Amniotic epithelial cell (primary cell): ENCODE measurements at places on chromosomes 12 and 14.

DNA sequence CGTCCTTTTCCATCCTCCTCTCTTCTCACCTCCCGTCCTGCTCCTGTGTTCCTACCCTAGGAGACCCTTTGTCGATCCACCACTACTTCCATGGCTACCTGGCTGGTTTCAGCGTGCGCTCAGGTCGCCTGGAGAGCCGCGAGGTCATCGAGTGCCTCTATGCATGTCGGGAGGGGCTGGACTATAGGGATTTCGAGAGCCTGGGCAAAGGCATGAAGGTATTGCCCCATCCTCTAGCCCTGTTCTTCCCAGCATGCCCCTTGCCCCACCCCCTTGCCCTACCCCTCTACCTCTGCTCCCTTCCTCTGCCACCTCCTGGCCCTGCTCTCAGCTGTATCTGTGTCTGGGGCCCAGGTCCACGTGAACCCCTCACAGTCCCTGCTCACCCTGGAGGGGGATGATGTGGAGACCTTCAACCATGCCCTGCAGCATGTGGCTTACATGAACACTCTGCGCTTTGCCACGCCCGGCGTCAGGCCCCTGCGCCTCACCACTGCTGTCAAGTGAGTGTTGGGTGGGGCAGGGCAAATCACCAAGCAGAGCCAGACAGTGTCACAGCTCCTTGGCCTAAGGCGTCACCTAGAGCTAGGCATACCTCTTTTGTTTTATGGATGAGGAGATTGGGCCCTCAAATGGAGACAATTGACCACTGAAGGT lies 12.8 kb downstream of the CLSTN3 start:
- no peak for DNase-seq

DNA sequence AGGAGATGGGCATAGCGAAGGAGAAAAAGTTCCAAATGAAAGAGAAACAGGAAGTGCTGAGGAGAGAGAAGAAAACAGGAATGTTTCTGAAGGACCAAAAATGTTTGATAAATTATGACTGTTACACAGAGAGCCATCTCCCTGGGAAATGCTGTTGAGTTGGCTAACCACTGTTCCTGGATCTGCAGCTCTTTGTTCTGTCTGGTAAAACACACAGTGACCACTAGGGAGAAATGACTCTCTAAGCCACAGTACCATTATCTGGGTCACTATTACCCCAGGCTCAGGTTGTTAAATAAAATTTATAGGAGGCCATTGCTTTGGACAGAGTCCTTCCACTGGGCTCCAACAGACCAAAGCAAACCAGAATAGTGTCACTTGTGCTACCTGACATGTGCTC lies 219.3 kb downstream of the CRADD start:
- DNase-seq, result peak; percentile 59

GRCh38 chr14:56799343-56799645 lies 11.0 kb downstream of the OTX2 start:
- no peak for DNase-seq

GRCh38 chr14:58882577-58883018 lies 244.8 kb downstream of the DACT1 start:
- peak; percentile 58 for DNase-seq

DNA sequence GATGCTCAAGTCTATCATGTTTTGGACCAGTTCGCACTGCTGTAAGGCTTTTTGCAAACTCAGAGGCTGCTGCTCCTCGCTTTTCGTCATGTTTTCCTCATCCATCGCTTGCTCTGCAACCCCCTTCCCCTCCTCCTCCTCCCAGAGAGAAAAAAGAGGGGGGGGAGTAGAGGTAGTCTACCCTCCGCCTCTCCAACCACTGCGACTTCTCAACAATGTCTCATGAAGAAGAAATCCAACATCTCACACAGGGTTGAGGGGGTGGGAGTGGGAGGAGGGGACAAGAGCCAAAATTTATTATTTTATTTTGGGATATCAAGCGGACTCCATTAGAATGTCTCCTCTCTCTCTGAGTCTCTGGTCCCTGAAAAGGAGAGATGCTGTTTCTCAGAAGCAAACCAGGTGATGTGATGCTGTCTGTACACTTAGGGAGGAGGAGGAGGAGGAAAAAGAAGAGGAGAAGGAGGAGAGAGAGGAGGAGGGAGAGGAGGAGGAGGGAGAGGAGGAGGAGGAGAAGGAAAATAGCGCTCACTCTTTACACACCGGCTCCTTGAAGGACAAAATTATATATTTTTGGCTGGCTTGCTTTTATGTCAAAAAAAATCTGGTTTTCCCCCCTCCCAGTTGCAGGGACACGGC lies 520 bp downstream of the KSR2 start:
- DNase-seq, result no peak

DNA sequence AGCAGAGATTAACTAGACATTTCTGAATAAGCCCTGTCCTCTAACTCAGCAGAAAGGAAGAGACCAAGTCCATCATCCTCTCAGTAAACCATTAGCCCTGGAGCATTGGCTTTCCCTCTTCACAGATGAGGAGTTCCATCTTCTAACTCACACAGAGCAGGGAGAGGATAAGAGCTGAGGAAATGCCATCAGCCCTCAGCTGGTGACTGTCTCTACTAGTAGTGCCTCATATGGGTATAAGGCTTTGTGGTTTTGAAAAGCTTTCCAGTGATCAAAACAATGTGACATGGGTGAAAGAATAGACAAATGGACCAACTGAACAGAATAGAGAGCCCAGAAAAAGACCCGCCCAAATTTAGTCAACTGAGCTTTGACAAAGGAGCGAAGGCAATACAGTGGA lies 197.2 kb upstream of the NUDT4 start:
- DNase-seq, result no peak

GRCh38 chr14:67738740-67739504 lies 37.2 kb downstream of the RDH12 start:
- peak; percentile 94 for DNase-seq

GRCh38 chr14:91947475-91948184 lies at the start of gene FBLN5:
Gene FBLN5 (minus strand): TSS chr14:91947694. CDS start chr14:91947229, 465 bp downstream.
- peak; percentile 65 for DNase-seq

DNA sequence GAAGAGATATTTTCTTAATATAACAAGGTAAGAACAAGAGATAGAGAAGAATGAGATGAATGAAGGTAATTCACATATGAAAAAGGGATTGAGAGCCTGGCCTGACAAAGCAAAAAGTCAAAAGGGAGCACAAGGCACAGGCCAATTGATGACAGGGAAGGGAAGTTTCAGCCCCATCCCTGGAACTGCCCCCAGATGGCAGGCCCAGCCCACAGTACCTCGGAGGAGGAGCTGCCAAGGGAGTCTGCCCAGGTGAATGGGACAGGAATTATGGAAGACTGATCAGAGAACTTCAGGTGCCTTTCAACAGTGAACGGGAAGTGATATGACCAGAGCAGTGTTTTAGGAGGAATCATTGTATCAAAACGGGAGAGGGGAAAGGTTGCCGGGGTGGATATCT lies 15.7 kb downstream of the SNRPF start:
- DNase-seq, result no peak

GRCh38 chr12:63093711-63094110 lies 57.3 kb downstream of the AVPR1A start:
- DNase-seq, result peak; percentile 68

DNA sequence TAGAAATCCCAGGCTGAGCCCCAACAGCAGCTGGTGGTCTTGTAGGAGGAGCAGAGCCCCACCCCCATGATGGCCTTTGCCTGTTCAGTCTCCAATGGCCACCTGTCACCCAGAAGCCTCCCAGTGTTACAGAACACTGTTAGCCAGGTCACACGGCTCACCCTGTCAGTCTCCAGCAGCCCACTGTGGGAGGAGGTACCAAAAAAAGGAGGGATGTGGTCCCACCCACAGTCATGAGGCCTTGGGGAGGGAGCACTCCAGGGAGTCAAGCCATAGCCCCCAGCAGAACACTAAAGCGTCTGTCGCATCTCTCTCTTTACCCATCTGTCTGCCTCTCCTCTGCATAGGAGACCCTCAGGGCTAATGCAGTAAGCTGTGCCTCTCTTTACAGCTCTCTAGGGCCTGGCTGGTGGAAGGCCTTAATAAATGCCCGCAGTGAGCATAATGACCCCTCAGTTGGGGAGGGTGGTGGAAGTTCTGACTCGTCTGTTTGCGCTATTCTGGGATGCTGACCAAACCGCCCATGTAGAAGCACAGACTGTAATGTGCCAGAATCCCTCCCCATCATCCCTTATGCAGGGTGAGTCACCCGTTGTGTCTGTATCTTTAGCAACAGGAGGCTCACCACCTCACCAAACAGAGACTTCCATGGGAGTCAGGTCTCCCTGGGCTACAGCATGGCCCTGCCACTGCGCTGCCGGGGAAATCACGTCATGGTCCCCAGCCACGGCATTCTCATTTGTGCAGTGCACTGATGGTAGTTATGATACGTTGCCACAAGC lies 14.6 kb downstream of the C14orf132 start:
- DNase-seq, result peak; percentile 94

- no peak for DNase-seq
Observed at GRCh38 chr12:48979602-48980388, 1.7 kb downstream of the WNT1 start.

DNA sequence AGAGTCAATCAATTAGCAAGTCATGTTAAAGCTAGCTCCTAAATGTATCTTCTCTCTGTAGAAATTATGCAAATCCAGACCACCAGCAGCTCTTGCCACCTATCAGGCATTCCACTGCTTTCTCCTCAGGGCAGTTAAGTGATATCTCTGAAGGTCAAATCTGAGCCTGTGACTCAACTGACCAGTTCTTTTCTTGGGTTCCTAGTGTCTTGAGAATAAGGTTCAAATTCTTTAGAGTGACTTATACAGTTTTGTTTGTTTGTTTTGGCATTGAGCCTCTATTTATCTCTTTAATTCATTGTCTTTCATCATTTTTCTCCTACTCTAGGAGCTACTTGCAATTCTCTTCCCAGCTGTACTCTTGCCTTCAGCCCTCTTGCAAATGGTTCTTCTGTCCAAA lies 2.5 kb upstream of the LRIG3 start:
- DNase-seq, result peak; percentile 64

DNA sequence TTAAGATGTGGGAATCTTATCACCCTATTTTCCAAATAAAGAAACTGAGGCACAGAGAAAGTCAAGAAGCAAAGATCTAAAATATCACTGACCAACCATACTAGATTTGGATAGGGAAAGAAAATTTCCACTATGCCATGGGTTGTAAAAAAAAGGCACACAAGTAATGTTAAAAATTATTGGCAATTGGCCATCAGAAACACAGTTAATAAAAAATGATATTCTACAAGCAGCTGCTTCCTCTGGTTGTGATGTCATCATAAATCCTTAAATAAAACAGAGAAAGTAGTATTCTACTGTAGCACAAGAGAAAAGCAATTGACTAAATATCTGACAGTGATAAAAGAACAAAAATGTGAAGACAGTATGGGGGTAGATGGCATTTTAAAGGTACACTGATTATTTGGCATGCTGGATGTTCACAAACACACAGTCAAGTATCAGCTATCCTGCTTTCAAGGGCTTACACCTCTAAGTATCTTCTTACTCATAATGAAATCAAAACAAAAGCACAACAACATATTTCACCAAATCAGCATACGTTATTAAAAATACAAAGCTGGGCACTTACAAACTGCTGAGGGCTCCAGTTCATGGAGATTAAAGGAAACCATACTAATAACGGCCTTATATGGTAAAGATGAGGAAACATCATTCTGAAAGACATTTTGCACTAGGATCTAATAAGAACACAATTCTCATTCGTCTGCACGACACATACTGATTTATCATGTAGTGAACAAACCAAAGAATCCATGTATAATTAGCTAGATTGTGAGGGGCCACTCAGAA lies 45.7 kb downstream of the CORO1C start:
- peak; percentile 41 for DNase-seq

- DNase-seq, result no peak
Observed at GRCh38 chr12:94435511-94435927, 24.1 kb downstream of the CEP83 start.

- DNase-seq, result no peak
Observed at GRCh38 chr14:100857923-100858837, 32.3 kb downstream of the MEG3 start.

DNA sequence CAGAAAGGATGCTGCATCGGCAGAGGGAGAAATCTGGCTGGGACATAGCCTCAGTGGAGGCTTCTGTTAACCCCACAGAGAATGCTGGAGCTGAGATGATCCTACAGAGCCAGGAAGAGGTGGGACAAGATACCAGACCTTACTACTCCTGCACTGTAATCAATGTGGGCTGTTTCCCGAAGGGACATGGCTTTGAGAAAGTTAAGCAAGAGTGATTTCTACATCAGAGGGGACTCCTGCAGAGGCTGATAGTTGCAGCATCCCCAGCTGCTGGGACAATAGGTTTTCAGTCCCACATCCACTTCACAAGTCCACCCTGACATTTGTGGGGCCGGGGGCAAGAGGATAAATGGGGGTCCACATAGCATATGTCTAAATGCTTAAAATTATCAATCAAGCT lies 22.5 kb upstream of the CMKLR1 start:
- DNase-seq, result no peak

GRCh38 chr14:33704481-33704880 lies 246.4 kb downstream of the EGLN3 start:
- no peak for DNase-seq

GRCh38 chr12:66050610-66051009 lies 79.9 kb downstream of the LLPH start:
- no peak for DNase-seq
